ENCODE measurements at places on chromosomes 2 and 18. TPM values are rescaled to one million over a fixed set of nuclear protein-coding genes. Genes with fewer than 3 reads are reported as not detected.

The HOXD13 gene
- polyA plus RNA-seq = not detected

GRCh38 chr2:206556357-206556949 lies 85.8 kb upstream of the FAM237A start:
- H3K4me3 ChIP-seq = no peak overlapping the region
- no peaks in the 10 kb centered on the region for H3K27me3 ChIP-seq
- H3K27ac ChIP-seq = no peak overlapping the region
- no peaks in the 10 kb centered on the region for H3K36me3 ChIP-seq

The RESP18 gene
- not detected for polyA plus RNA-seq

DNA sequence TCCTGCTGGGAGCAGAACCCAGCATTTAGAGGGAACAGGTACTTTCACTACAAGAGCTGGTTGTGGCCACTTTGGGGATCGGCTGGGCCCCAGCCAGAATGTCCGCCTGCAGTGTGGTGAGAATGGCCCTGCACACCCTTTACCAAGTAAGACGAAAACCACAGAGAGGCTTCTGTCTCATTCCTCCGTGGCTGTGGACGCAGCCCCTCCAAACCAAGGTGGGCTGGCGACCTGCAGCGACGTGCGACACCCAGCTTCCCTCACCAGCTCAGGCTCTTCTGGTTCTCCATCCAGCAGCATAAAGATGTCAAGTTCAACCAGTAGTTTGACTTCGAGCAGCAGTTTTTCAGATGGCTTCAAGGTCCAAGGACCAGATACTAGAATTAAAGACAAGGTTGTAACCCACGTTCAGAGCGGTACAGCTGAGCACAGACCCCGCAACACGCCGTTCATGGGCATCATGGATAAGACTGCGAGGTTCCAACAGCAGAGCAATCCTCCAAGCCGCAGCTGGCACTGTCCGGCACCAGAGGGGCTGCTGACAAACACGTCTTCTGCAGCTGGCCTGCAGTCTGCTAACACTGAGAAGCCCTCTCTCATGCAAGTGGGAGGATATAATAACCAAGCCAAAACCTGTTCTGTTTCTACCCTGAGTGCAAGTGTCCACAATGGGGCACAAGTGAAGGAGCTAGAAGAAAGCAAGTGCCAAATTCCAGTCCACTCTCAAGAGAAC lies 56.2 kb downstream of the WDSUB1 start:
- H3K4me1 ChIP-seq = no peaks in the 10 kb centered on the region
- H3K36me3 ChIP-seq = no peaks in the 10 kb centered on the region
- H3K4me3 ChIP-seq = no peak overlapping the region
- no peak for DNase-seq

- DNase-seq = no peak
- peak overlapping the region; percentile 49 for H3K27ac ChIP-seq
- peaks cover 8% of the 10 kb centered on the region for H3K36me3 ChIP-seq
- no peaks in the 10 kb centered on the region for H3K27me3 ChIP-seq
- H3K4me3 ChIP-seq = peak overlapping the region; percentile 36
These were observed 494 bp downstream of the ANKZF1 start for GRCh38 chr2:219230059-219230540.

The ANKRD23 gene
- 5.3 TPM for polyA plus RNA-seq

The ASB18 gene
- not detected for polyA plus RNA-seq

The CXCR1 gene
- polyA plus RNA-seq = 0.20 TPM

GRCh38 chr2:138365581-138365980 lies 136.0 kb upstream of the SPOPL start:
- H3K36me3 ChIP-seq = no peaks in the 10 kb centered on the region
- no peak overlapping the region for H3K27ac ChIP-seq
- H3K4me3 ChIP-seq = no peak overlapping the region
- H3K27me3 ChIP-seq = no peaks in the 10 kb centered on the region

Data from aorta (tissue), 5 donors.